Activated CD8-positive, alpha-beta memory T cell treated with anti-CD3 and anti-CD28 coated beads for 4 hours (primary cell): ENCODE measurements at places on chromosomes 4 and X.

- no peak for DNase-seq
Measured at GRCh38 chr4:8577046-8577445, 3.1 kb upstream of the GPR78 start.

GRCh38 chrX:66872771-66873170 lies 233.9 kb upstream of the EDA2R start:
- no peak for DNase-seq

- DNase-seq: no peak
Measured at GRCh38 chr4:122914292-122914904, 8.0 kb downstream of the NUDT6 start.

DNA sequence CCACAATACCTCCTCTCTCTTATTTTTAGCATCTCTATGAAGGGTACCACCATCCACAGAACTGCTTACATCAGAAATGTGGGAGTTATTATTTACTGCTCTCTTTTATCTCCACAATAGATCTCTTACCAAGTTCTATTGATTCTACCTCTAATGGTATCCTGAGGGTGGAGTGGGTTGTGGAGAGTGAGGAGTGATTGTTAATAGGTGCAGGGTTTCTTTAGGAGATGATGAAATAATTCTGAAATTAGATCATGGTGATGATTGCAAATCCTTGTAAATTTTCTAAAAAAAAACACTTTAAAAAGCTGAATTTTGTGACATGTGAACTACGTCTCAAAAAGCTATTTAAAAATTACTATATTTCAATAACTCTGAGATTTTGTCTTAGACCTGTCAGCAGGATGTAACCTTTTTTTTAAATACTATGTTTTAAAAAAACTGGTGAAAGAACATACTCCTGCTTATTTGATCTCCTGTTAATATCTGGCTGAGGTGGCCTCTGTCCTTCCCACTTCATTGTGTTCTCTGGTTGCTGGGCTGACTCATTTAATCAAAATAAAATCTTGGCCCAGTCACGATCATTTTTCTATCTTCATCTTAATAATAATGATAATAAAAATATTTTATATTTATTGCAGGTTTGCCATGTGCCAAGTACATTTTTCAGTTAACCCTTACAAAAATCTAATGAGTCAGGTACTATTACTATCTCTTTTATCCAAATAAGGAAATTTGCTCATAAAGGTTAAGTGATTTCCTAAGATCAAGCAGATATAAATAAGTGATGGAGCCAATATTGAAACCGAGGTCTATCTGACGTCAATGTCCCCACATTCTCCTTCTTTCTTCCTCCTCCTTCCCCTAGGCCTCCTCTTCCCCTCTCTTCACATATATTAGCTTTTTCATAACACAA lies 73.5 kb downstream of the GLUD2 start:
- DNase-seq: no peak

- DNase-seq: no peak
Measured at GRCh38 chr4:147854154-147854553, 122.3 kb downstream of the ARHGAP10 start.

DNA sequence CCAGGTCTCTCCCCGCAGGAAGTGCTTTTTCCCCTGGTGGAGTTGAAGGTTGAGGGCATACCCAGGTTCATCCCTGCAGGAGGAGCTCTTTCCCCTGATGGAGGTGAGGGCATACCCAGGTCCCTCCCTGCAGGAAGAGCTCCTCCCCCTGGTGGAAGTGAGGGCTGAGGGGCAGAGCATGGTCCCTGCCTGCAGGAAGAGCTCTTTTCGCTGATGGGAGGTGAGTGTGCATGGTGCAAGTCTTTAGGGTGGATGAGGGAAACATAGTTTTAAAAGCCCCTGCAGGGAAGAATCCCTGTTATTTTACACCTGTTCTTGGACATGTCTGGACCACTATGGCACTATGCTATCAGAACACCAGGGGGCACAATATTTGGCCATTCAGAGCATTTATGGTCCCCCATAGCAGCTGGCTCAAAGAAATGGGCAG lies 43.7 kb upstream of the PUDP start:
- no peak for DNase-seq

- DNase-seq: no peak
Measured at GRCh38 chrX:53438174-53438831, 4.1 kb upstream of the HSD17B10 start.
